Lower leg skin (tissue), 4 donors: ENCODE measurements at places on chromosomes 3 and 15. TPM values are rescaled to one million over a fixed set of nuclear protein-coding genes. Genes with fewer than 3 reads are reported as not detected.

CLDN11 gene
- 4.0 TPM for total RNA-seq

- DNase-seq, result no peak
Measured at GRCh38 chr15:65401611-65402240, 21.0 kb downstream of the IGDCC4 start.

DNA sequence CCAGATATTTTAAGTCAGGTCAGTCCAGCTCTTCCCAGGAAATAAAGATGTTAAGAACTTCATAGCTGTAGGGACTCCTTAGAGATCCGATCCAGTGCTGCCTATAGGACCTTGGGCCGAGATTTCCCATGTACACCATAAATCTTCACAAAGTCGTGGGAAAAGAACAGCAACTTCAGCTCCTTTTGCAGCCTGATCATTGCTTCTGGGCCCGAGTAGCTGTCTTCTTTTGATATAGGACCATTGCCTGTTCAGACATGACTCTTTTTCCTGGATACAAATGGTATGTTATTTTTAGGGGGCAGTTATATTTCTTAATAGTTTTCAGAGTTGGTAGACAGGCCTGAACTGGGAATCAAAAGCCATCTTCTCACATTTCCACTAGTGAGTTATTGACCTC is 20.5 kb downstream of the IL1RAP start:
- no peak for DNase-seq

DNA sequence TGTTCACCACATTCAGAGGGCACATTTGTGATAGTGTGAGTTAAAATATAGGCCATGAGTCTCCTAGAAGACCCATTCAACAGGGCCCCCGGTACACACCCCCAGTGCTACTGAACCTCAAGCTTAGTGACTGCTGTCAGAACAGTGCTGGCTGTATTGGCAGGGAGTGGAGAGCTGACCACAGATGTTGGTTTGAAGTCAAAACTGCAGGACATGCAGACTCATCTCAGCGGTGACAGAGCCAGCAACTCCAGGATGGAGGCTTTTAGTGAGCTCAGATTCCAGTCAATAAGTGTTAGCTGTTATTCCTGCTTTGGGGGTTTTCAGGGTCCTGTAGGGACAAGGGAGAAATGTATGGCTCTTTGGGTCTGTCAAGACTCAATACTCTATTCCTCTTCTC is 29.1 kb downstream of the PRR20G start:
- no peak for DNase-seq

GRCh38 chr3:142647856-142648255 is 51.7 kb downstream of the PLS1 start:
- DNase-seq, result no peak

DNA sequence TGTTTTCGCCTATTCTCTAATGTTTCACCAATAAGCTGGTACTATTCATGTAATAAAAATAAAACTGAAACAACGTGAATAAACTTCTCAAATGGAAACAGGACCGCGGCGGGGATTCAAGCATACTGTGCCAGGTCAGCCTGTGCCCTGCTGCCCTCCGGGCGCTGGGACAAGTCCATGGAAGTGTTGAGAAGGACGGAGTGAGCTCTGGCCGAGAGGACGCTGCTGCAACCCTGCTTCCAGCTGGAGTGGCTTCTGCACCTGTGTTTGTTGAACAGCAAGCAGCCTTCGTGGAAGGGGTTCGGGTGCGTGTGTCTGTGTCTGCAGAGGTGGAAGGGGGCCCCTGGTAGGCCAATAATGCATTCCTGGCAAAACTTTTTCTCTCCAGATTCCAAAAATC is 50.0 kb upstream of the PCSK6 start:
- no peak for DNase-seq

GRCh38 chr3:60573494-60573893 is 677.8 kb downstream of the FHIT start:
- DNase-seq, result no peak

DNA sequence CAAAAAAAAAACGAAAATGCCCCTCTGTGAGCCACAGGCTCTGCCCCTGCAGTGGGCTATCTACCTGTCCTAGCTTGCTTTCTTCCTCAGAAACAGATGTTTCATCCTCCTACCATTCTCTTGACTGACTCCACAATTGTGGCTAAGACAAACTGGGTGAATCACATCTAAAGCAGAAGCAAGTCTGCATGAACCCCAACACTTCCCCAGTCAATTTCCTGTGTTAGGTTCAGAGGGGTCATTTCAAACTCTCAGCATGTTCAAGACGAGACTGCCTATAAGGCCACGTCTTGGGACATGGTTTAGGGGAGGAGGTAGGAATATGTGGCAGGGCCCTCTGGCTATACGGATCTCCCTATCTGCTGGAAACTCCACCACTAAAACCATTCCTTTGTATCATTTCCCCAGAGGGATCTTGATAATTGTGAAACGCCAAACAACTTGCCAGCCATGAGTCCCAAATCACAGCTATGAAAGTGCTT is 28.6 kb upstream of the ANKDD1A start:
- DNase-seq, result no peak

DNA sequence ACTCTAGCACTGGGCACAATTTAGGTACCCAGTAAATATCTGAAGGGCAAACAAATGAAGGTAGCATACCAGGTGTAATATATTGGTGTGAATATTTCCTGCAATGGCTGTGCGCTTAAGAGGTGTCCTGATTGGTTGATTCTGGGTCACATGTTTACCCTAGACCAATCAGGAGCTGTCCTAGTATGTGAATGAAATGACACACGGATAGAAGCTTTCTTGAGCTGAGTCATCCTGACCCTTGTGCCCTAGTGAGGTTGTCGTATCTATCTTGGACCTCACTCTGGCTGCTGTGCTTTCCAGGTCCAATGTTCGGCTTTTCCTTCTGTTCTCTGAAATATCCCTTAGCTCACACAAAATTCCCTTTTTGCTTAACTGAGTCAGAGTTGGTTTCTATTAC is 58.1 kb upstream of the FOXP1 start:
- no peak for DNase-seq

NMNAT3 gene
- total RNA-seq, result 33.6 TPM

GRCh38 chr15:58830556-58830955 is 59.5 kb downstream of the MINDY2 start:
- no peak for DNase-seq

DNA sequence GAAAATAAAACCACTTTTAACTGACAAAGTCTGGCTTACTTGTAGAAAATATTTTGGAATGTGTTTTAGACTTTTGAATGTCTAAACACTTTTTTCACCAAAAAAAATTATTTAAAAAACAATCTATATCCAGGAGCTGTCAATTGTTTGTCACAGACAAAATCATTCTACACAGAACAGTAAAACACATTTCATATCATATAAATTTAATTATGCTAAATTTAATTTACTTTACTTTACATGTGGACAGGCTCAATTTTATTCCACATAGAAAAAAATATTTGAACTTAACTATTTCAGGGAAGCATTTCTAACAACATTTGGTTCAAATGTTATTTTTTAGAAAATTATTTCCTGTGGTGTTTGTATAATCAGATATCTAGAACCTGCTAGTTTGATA is 1417.0 kb downstream of the ZPLD1 start:
- no peak for DNase-seq

LRRIQ4 gene
- not detected for total RNA-seq

- no peak for DNase-seq
Measured at GRCh38 chr3:65433480-65433879, 605.2 kb downstream of the MAGI1 start.

- no peak for DNase-seq
Measured at GRCh38 chr15:60243769-60244168, 154.0 kb downstream of the ANXA2 start.

GRCh38 chr3:66082679-66083078 is 44.0 kb upstream of the MAGI1 start:
- DNase-seq, result no peak
